ENCODE measurements at places on chromosomes 11 and 22. TPM values are rescaled to one million over a fixed set of nuclear protein-coding genes. Genes with fewer than 3 reads are reported as not detected.

DNA sequence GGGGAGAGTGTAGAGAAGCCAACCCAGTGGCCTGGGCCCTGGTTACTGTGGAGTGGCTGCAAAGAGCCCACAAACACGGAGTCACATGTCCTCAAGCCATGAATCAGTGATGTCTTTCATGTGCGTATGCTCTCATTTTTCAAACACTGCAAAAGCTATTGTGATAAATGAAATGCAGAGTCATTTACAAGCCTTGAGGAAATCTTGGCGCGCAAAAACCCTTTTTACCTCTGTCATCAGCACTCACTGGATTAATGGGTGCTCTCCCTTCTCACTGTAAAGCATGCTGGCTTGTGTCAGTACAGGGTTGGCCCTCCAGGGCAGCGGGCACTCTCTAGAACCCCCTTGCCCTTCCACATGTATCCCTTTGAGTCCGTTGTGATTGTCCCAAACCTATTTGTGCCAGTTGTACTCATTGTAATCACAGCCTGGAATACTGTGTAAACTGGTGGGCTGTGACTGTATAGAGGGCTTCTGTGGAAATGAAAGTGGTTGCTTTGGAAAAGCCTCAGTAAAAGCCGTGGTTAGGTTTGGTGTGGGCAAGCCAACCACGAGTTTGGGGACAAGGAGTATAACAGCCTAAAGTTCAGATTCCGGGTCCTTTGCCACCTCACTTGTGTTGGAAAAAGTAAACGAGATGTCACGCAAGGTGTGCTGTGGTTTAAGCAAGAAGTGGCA is 10.4 kb downstream of the GNAZ start:
- peak; percentile 71 for DNase-seq

- DNase-seq, result no peak
These were observed 106.3 kb upstream of the ANO3 start for GRCh38 chr11:26225646-26226045.

- peak; percentile 56 for DNase-seq
These were observed 98.1 kb downstream of the GAB2 start for GRCh38 chr11:78319453-78319955.

The OSM gene
- not detected for total RNA-seq

DNA sequence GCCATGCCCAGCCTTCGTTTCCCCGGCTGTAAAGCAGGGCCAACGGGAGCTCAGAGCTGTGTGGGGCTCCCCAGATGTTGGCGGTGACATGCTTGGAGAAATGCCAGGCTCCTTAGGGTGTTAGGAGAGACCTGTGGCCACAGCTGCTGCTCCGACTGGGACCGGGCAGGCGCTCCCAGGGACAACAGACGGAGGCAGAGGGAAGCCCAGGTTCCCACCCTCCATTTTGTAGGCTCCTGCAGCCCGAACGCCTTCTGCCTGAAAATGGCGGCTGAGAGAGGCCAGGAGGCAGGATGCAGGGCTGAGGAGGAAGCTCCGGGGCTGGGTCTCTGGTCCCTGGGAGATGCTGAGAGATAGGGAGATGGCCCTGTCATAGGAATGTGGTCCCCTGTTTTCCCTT is 10.0 kb downstream of the CD6 start:
- DNase-seq, result no peak

The OR56A4 gene
- not detected for total RNA-seq

- peak; percentile 91 for DNase-seq
These were observed 5.1 kb upstream of the B4GALNT4 start for GRCh38 chr11:363948-364761.

GRCh38 chr11:1773994-1774550 is 10.3 kb upstream of the CTSD start:
- peak; percentile 84 for DNase-seq

GRCh38 chr11:6307876-6308275 is 12.4 kb downstream of the CAVIN3 start:
- peak; percentile 85 for DNase-seq

Data from osteoblast (primary cell).